NCI-H446 (cell line): ENCODE measurements at places on chromosomes 6 and 20.

DNA sequence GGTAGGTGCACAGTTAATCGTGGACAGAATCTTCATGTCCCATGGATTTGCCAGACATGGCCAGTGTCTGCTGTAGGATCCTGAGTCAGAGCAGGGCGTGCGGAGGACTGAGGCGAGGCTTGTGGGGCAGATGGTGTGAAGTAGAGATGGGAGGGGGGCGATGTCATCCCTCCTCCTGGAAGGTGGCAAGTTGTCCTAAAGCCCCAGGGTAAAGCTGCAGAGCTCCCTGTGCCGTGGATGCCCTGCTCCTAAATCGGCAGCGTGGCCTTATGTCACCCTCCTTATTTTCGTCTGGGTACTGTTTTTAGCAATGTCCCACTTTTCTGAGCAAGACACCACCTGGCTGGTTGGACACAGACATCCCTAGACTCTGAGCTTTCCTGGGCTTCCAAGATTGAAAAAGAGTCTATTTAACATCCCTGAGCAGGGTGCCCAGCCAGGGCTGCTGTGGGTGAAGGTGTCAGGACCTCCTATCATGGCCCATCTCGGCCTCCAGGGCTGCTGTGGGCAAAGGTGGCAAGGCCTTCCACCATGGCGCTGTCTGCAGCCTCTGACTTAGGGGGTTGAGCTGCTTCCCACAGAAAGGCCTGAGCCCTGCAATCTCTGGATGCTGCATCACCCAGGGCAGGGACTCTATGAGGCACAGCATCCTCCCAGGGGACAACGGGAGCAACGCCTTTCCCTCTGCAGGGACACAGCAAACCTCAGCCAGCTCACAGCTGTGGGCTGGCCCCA lies 145.4 kb downstream of the TTLL2 start:
- DNase-seq: no peak

DNA sequence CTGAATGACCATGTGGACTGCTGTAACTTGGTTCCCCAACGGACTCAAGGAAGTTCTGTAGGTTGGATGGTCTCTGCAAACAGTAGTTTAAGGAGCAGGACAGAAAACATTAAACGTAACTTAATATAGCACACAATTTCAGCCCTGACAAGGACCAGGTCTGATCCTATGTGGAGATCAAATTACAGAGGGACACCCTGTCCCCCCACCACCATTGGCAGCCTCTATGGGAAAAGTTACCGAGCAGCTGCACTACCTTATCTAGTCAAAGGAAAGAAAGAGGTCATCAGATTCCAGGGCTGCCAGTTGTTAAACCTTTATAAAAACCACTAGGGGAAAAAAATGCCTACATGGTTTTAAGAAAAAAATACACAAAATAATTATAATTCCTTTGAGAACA lies 191.5 kb upstream of the RSPO3 start:
- DNase-seq: no peak

GRCh38 chr6:11381801-11382513 lies 149.5 kb upstream of the NEDD9 start:
- DNase-seq: no peak

GRCh38 chr6:1310628-1311399 lies 1.1 kb upstream of the FOXQ1 start:
- DNase-seq: no peak

GRCh38 chr20:56628873-56629463 lies at the start of gene TFAP2C:
TFAP2C (plus strand) TSS chr20:56629306; CDS start chr20:56629545, 239 bp downstream.
- no peak for DNase-seq

DNA sequence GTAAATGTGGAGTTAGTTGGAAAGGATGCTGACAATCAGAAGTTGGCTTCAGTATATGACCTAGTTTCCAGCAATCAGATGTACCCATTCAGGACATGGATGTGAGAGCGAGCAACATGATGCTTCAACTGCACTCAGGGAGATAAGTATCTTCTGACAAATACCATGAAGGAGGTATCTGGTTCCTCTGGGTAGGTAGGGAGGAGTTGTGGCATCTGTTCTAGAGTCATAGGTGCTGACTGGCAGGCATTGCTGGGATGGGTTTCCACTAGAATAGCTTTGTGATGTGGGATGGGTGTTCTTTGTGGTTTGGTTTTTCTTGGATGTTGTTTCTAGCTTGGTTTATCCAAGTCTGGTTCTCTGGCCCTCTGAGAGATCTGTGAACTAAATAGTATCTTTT lies 3.9 kb upstream of the REV3L start:
- DNase-seq: no peak

- DNase-seq: peak; percentile 20
Measured at GRCh38 chr6:43774776-43775534, 4.9 kb downstream of the VEGFA start.

- no peak for DNase-seq
Measured at GRCh38 chr6:45611491-45611890, 233.8 kb upstream of the SUPT3H start.

DNA sequence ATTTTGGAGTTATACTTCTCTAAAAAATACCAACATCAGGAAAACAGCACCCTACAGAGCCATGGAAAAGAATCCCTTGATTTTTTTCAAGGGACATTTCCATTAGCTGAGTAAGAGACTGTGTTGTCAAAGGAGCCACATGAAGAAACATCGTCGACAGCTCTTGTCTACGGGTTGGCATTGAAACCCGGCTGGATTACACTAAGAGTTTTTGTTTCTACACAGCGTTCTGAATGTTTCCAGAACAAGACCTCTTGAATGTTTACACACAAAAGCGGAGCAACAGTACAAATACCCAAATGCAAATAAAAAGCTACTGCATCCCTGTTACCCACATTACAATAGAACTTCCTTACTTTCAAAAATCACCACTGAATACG lies 2.4 kb upstream of the MYLK4 start:
- no peak for DNase-seq

GRCh38 chr6:113120224-113120581 lies 736.9 kb upstream of the MARCKS start:
- DNase-seq: no peak

GRCh38 chr6:63724721-63725120 lies 89.1 kb downstream of the PHF3 start:
- no peak for DNase-seq

DNA sequence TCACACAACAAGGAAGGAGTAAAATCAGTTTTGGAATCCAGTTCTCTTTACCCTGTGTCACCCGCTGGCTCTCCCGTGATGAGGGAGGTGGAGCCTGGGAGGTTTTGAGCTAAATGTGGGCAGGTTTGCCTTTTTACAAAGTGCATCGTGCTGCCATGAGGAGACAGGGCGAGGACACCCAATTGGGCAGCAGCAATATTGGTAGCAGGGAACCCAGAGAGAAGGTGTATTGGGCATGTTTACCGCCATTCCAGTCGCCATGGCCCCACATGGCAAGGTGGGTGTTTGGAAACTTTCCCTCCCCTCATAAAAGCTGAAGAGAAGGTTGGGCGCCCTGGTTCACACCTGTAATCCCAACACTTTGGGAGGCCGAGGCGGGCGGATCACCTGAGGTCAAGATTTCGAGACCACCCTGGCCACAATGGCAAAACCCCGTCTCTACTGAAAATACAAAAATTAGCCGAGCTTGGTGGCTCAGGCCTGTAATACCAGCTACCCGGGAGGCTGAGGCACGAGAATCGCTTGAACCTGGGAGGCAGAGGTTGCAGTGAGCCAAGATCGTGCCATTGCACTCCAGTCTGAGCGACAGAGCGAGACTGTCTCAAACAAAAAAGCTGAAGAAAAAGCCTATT lies 3.5 kb upstream of the UBE2V1 start:
- DNase-seq: no peak

- DNase-seq: peak; percentile 67
Measured at GRCh38 chr20:53124075-53124551, 152.0 kb downstream of the TSHZ2 start.

- peak; percentile 80 for DNase-seq
Measured at GRCh38 chr6:132964101-132964867, 149.9 kb downstream of the RPS12 start.

- DNase-seq: no peak
Measured at GRCh38 chr20:33393609-33394008, 7.7 kb downstream of the CDK5RAP1 start.
